ENCODE measurements at places on chromosomes 16 and 17.

GRCh38 chr16:2475413-2476344 is 752 bp downstream of the TBC1D24 start:
- no peak for DNase-seq

DNA sequence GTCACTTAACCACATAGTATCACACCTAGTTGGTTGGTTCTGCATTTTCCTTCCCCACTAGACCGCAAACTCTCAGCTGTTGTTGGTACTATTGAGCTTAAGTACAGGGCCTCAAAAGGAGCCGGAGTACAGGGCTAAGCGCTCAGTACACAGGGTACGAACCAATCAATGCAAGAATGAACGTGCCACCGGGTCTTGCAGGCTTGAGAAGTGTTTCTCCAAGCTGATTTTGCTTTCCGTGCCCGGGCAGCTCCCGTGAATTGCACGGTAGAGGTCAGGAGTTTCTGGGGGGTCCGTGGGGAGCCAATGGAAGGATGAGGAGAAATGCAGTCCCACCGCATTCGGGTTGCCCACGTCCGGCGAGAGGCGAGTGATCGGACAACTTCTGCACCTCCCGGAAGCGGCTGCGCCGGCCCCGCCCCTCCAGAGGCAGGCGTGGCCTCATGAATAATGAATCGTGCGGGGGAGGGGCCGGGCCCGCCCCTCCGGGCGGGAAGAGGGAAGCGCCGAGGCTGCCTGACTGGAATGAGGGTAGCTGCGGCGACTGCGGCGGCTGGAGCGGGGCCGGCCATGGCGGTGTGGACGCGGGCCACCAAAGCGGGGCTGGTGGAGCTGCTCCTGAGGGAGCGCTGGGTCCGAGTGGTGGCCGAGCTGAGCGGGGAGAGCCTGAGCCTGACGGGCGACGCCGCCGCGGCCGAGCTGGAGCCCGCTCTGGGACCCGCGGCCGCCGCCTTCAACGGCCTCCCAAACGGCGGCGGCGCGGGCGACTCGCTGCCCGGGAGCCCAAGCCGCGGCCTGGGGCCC is at the start of gene SNTB2:
Gene SNTB2, plus strand, starts transcription at position 523 of the 804 bp plus-strand sequence. Its CDS starts 3 bp downstream, at position 526.
- DNase-seq, result peak; percentile 72

- DNase-seq, result peak; percentile 63
These were observed 3.8 kb upstream of the NAT9 start for GRCh38 chr17:74779948-74780400.

DNA sequence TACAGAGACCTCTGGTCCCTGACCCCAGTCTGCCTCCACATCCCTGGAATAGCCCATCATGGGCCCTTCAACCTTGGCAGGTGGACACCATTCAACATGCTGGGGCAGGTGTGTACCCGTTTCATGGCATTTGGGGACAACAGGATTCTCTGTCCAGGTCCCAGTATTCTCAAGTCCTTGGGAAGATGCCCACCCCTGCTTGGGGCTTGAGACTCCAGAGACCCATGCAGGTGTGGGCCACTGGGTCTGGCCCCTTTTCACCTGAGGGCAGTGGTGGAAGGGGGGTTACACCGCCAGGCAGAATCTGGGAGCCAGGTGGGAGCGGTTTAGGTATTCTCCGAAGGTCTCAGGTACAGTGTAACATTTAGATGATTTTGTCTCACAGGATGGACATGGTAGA is 37.1 kb upstream of the KSR1 start:
- DNase-seq, result no peak
